ENCODE measurements at places on chromosomes 4 and X.
A peak's percentile ranks its signal among the peaks of the same experiment; 100 is the strongest.

- DNase-seq, result no peak
Measured at GRCh38 chr4:21882051-21882839, 66.3 kb downstream of the KCNIP4 start.

DNA sequence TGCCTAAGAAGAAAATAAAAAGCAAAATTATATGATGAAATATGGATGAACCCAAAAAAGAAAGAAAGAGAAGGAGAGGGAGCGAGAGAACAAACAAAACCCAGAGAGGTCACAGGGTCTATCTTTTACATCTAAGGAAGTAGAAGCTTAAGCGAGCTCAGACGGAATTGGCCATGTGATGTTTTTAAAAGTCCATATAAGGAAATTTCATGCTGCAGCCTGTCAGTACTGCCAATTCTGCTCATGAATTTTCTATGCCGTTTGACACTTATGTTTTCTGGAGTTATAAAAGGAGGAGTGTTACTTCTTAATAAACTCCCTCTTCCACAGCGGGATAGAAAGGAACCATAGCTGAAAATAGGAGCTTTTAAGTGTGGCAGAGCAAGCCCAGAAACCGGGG is 32.9 kb upstream of the DCX start:
- no peak for DNase-seq

DNA sequence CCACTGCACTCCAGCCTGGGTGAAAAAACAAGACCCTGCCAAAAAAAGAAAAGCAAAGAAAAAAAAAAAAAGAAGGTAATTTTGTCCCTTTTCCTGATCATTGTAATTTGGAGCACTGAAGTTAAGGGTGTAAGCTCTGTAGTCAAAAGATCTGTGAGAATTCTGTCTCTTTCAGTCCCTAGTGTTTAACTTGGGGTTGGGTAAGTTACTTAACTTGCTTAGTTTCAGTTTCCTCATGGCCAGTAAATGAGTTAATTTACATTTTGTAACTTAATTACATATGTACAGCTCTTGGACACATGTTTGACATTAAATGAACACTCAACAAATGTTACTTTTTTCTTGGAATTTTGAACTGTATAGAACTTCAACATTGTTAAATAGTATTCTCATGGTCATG is 10.9 kb upstream of the UBE2K start:
- no peak for DNase-seq

DNA sequence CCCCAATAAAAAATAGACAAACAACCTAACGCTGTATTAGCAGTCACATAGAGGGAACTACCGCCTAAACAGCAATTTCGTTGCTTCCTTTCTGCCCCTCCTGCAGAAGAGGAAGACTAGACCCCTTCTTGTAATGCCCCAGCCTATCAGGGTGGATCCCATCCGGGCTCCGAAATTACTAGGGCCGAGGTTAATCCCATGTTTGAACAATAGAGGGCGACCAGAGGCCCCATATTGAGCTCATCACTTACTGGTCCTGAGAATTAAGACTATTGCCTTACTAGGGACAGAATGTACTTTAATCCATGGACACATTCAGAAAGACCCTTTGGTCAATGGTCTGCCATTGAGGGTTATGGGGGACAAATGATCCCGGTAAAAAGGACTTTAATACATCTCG is 11.8 kb upstream of the ZNF630 start:
- peak; percentile 66 for DNase-seq

DNA sequence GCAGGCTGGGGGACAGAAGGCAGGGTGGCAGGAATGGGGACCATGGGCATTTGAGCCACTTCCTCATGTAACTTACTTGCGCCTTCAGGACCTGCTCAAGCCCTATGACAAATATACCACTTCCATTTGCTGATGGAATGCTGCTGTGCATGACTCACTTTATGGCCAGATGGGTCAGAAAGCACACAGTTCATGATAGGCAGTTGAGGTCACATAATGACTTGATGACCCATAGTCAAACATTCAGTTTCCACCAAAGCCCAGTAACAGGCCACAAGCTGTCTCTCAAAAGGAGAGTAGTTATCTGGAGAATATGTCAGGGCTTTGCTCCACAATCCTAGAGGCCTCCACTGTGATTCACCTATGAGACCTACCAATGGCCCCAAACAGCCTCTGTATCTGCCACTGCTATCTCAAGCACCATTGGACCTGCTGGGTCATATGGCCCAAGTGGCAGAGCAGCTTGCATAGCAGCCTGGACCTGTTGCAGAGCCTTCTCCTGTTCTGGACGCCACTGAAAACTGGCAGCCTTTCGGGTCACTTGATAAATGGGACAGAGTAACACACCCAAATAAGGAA is 5.3 kb upstream of the PAPSS1 start:
- DNase-seq, result no peak

DNA sequence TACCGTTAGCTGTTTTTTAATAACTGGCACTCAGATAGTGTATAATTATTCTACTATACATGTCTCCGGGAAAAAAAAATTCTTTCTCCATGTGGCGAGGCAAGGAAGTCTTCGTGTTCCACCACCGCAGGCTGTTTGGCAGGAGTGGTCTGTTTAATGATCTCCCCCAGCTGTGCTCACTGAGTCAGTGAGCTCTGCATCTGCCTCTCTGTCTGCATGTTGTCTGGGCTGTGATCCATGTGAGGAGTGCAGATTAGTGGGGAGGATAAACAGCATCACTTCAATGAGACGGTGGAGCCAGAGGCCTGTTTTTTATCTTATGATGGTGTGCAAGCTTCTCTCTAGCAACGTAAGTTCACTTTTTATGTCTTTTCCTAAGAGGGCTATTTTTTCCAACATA is 69.8 kb downstream of the RPS3A start:
- no peak for DNase-seq

- DNase-seq, result no peak
Measured at GRCh38 chrX:133323431-133323830, 91.9 kb downstream of the GPC4 start.

GRCh38 chr4:17722356-17722700 is 59.1 kb downstream of the FAM184B start:
- DNase-seq, result no peak
